ENCODE measurements at places on chromosomes 7 and 10.

DNA sequence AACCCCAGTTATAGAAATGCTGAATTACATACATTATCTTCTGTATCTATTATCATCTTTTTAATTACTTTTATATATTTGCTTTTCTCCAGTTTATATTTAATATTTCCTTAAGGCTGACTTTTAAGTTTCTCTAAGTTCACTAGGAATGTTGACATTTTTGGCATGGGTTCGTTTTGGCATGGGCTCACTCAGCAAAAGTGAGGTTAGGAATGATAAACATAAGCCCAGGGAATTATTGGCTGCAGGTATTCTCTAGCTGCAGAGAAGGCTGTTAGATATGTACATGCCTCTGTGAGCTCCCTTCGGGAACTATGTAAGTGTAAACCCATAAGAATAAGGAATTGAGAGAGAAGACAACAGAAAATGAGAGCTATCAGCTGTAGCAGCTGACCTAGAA is 63.6 kb upstream of the RAB18 start:
- DNase-seq = no peak

DNA sequence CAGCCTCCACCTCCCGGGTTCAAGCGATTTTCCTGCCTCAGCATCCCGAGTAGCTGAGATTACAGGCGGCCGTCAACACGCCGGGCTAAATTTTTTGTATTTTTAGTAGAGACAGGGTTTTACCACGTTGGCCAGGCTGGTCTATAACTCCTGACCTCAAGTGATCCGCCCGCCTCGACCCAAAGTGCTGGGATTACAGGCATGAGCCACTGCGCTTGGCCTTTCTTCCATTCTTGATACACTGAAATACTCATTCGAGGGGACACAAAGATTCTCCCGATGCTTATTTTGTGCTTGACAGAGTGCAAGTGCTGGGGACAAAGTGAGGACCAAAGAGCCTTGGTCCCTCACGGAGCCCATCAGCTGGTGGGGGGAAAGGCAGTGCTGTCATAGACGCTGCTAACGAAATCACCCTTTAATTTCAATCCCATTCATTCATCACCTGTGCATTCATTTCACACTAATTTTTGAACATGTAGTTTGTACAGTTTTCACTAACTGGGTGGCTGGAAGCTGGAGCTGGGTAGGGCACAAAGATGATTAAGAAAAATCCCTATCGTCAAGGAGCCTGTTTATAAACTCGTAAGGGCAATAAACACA is 621 bp upstream of the FAM133B start:
- no peak for DNase-seq

DNA sequence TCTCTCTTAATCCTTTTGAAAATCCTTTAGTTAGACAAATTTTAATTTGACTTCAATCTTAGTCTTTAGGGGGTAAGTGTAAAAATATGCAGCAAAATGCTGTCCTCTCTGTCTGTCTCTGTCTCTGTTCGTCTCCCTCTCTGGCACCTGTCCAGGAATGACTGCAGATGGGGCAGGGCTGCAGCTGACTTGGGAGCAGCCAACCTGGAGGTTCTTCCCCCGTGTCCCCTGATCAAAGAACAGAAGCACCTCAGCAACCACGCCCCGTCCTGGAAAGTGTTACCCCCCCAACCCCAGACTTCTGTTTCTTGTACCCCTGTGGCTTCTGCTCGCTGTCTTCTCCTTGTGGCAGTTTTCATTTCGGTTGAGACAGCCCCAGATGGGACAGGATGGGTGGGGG is 141.6 kb upstream of the NPS start:
- DNase-seq = no peak

- DNase-seq = no peak
Measured at GRCh38 chr10:21329995-21330627, 195.4 kb downstream of the SKIDA1 start.
